ENCODE measurements at places on chromosomes 4 and X.

GRCh38 chr4:182604953-182605352, 312.2 kb downstream of the DCTD start:
- peak; percentile 83 for DNase-seq

GRCh38 chr4:109052821-109053220, 249.6 kb downstream of the COL25A1 start:
- DNase-seq, result no peak

DNA sequence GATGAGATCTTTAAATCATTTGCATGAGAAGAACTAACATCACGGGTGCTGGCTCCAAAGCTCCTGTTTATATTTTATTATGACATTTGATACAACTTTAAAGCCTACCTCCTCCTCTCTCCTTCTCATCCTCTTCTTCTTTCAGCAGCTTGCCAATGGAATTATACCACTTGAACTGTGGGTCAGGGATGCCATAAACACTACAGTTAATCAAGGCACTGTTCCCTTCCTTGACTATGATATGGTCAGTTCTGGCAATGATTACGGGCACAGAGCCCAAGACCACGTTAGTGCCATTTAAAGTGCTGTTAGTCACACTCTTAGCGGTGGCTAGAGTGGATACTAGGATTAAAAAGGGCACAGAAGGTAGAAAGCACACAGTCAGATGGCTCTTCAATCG, 20.7 kb downstream of the MFAP3L start:
- DNase-seq, result peak; percentile 56

- no peak for DNase-seq
Measured at GRCh38 chrX:115029869-115030570, 12.6 kb upstream of the IL13RA2 start.

DNA sequence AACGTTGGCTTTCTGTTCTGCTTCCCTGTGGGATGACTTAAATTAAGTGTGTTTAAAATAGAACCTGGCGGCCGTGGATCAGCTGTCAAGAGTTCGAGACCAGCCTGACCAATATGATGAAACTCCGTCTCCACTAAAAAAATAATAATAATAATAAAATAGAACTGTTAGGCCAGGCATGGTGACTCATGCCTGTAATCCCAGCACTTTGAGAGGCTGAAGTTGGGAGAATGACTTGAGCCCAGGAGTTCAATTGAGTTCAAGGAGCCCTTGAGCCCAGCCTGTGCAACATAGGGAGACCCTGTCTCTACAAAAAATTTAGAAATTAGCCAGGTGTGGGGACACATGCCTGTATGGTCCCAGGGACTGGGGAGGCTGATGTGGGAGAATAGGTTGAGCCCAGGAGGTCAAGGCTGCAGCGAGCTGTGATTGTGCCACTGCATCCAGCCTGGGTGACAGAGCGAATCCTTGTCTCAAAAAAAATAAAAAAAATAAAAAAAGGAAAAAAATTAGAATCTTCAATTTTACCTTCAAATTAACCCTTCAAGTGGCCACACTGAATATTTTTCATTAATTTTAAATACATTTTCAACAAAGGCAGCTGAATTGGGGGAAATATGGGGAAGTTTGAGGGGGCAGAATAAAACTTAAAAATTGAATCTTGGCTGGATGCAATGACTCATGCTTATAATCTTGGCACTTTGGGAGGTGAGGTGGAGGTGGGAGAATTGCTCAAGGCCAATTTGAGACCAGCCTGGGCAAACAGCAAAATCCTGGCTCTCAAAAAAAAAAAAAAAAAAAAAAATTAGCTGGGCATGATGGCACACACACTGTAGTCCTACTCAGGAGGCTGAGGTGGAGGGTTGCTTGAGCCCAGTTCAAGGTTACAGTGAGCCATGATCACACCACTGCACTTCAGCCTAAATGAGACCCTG, 31.8 kb upstream of the HSD17B13 start:
- DNase-seq, result no peak

- no peak for DNase-seq
Measured at GRCh38 chr4:138686106-138686835, 329.3 kb upstream of the NOCT start.

GRCh38 chr4:174156239-174156826, 127.1 kb downstream of the FBXO8 start:
- peak; percentile 9 for DNase-seq

DNA sequence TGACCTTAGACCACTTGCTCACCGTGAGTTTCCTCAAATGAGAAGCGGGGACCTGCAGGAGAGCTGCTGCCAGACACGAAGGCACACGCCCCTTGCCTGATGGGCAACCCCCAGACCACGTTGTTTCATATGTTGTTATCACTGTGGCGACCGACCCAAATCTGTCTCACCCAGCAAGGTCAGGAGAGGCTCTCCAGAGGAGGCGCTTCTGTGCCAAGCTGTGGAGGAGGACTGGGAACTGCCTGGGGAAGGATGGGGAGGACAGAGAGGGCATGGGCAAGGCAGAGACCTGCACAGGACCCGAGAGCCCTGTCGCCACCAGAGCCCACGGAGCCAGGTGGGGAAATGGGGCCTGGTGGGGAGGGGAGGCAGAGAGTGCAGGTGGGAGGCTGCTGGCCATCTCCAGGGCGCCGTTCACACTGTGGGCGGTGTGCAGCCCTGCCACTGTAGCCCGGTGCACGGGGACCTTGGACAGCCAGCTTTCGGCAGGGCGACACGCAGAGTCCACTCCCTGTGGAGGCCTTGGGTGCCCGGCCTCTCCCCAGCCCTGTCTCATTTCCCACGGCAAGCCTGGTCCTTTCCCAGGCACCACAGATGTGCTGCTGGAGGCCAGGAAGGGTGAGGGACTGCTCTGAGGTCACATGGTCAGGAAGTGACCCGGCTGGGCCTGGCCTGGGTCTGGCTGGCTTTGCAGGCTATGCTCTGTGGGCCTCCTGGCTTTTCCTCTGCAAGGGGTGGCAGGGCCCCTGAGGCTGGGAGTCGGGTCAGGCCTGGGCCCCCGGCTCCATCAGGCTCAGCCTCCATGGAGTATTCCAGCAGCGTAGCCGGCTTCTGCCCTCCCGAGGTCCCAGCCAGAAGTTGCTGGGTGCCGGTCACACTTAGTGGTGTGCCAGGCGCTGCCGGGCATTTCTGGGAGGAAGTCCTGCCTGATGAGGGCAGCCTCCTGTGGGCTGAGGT, 3.2 kb downstream of the HTRA3 start:
- DNase-seq, result no peak

DNA sequence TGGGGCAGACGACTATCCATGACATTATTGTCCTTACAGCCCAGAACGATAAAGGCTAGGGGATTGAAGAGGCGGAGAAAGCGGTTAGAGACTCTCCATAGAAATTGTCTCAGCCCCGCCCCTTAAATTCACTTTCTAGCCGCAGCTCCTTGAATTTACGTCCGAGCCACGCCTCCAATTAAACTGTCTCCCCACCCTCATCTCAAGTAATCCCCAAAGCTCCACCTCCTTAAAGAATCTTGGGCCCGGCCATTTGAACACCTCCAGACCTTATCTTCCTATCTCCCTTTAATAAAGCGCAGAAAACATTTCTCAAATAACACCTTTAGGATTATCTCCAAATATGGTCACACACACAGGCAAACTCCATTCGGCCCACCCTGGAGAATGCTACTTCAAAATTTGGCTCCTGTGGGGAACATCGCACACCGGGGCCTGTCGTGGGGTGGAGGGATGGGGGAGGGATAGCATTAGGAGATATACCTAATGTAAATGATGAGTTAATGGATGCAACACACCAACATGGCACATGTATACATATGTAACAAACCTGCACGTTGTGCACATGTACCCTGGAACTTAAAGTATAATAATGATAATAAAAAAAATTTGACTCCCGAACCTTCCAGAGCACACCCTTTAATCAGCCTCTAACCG, 7.2 kb upstream of the MAGIX start:
- peak; percentile 72 for DNase-seq

GRCh38 chr4:144645102-144645630, 790 bp upstream of the HHIP start:
- DNase-seq, result no peak

- peak; percentile 49 for DNase-seq
Measured at GRCh38 chr4:26407476-26407875, 82.8 kb downstream of the CCKAR start.

DNA sequence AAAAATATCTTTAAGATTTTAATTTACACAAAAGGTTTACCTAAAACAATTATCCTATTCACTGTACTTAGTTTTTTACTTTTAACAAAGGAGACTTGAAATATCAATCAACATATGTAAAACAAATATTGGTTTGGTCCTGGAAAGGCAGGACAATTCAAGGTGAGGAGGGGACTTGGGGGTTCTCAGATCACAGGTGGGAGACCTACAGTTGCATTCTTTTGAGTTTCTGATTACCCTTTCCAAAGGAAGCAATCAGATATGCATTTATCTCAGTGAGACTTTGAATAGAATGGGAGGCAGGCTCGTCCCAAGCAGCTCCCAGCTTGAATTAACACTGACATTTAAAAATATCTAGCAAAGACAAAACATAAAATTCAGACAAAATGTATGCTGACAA, 1917.3 kb downstream of the C4orf33 start:
- DNase-seq, result no peak

DNA sequence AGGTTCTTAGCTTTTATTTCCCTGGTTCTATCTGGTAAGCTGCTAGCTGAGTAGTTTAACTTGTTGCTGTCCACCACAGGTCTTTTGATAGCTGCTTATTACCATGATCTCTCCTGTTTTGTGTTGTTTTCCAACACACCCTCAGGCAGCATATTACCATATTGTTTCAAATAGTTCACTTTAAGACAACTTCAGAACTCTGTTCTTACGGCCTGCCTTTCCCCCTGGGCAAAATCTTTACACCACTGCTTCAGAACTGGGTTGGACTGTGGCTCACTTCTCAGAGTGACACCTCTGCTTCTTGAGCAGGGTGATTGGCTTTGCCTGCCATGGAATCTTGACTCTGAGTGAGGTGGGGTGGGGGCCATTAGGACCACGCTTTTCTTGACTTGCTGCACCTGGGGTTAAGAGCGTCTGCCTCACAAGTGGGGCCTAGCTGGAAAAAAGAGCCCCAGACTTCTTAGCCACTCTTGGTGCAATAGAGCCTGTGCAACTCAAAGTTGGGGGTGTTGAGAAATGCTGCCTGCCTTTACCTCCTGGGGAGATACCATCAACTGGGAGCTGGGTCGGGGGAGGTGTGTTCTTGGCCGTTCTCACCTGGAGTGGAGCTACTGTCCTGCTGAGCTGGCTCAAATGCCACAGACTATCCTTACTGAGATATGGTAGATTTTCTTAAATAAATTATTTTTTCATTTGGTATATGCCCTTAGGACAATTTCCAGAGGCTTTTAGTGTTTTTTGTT, 23.4 kb downstream of the USP9X start:
- DNase-seq, result no peak

GRCh38 chr4:41364876-41365275, 108.1 kb downstream of the UCHL1 start:
- DNase-seq, result no peak

DNA sequence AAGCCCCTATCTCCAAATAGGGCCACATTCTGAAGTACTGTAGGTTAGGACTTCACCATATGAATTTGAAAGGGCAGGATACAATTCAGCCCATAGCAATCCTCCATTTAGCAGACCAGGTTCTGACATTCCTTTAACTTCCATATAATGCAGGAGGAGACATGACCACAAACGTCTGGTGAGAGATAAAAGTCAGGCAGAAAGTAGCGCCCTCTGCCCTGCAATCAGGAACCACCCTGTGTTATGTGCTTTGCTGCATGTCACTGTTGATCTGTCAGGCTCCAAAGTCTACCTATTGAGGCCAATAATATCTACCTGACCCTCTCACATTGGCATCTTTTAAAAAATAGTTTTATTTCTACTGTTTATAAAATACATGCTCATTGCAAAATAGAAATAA, 30.2 kb upstream of the SEPSECS start:
- no peak for DNase-seq

GRCh38 chrX:103513476-103514108, 5.7 kb downstream of the RAB40A start:
- no peak for DNase-seq

GRCh38 chrX:12825801-12826200, 34.6 kb downstream of the PRPS2 start:
- DNase-seq, result peak; percentile 57

DNA sequence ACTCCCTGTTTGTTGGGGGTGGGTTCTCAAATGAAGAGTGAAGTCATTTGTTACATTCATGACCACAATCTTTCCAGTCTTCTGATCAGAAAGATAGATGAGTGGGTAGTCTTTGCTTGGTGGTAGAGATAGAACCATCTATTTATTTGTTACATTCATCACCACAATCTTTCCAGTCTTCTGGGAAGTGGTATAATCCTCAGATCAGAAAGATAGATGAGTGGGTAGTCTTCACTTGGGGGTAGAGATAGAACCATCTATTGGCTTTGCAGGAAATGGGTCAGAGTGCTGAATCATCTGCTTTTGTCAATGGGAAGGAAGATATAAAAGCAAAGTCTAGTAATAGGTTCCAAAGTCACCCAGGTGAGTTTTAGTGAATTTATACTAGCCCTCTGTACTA, 64.2 kb upstream of the EPGN start:
- no peak for DNase-seq

DNA sequence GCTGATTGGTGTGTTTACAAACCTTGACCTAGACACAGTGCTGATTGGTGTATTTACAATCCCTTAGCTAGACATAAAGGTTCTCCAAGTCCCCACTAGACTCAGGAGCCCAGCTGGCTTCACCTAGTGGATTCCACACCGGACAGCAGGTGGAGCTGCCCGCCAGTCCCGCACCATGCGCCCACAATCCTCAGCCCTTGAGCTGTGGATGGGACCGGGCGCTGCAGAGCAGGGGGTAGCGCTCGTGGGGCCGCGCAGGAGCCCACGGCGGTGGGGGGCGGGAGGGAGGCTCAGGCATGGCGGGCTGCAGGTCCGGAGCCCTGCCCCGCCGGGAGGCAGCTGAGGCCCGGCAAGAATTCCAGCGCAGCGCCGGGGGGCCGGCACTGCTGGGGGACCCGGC, 30.7 kb downstream of the MEPE start:
- DNase-seq, result no peak

DNA sequence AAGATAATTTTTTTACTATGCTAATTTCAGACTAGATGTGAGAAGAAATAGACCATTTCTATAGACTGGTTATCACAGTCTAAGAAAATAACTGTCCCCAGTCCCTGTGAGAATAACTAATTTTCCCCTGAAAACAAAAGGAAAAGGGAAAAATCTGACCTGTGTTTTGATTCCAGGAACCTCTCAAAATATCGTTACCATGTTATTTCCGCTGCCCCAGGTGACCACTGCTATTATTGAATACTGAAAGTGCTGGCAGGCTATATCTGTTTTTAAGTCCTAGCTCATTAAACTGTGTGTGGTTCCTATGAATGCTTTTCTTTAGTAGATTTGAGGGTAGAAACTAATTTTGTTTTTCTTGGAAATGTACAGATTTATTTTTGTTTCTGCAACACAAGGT, 83.6 kb downstream of the GAB1 start:
- DNase-seq, result no peak

GRCh38 chr4:2462992-2463762, 5.7 kb upstream of the RNF4 start:
- DNase-seq, result no peak

Measured in astrocyte (in vitro differentiated cells and primary cell).